ENCODE measurements at places on chromosomes 5 and 9. TPM values are rescaled to one million over a fixed set of nuclear protein-coding genes. Genes with fewer than 3 reads are reported as not detected.

- no peak for DNase-seq
- H3K4me1 ChIP-seq = peaks cover 18% of the 10 kb centered on the region
- no peaks in the 10 kb centered on the region for H3K36me3 ChIP-seq
- H3K27me3 ChIP-seq = no peaks in the 10 kb centered on the region
- no peak overlapping the region for H3K4me3 ChIP-seq
These were observed 354.2 kb upstream of the EFNA5 start for GRCh38 chr5:108024986-108025385.

PFN3 gene
- total RNA-seq = not detected

GRCh38 chr5:73928476-73929070 is 302.6 kb downstream of the ARHGEF28 start:
- no peaks in the 10 kb centered on the region for H3K36me3 ChIP-seq
- H3K27me3 ChIP-seq = peaks cover 5% of the 10 kb centered on the region
- H3K4me1 ChIP-seq = no peaks in the 10 kb centered on the region
- H3K27ac ChIP-seq = no peak overlapping the region

TAF1L gene
- total RNA-seq = not detected

DNA sequence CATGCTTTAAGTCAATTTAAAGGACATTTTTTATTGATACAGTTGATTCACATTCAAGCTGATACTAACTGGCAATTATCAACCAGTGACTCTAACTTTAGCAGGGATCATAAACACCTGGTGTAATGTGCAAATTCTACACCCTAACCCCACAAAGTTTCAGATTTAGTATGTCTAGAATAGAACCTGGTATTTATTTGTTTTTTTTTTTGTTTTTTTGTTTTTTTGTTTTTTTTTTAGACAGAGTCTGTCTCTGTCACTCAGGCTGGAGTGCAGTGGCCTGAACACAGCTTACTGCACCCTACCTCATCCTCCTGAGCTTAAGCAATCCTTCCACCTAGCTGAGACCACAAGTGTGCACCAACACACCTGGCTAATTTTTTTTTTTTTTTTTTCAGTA is 311.2 kb upstream of the SEMA6A start:
- no peak overlapping the region for H3K4me3 ChIP-seq
- no peaks in the 10 kb centered on the region for H3K4me1 ChIP-seq
- no peak overlapping the region for H3K27ac ChIP-seq
- DNase-seq = no peak
- H3K27me3 ChIP-seq = no peaks in the 10 kb centered on the region
- no peaks in the 10 kb centered on the region for H3K36me3 ChIP-seq

DNA sequence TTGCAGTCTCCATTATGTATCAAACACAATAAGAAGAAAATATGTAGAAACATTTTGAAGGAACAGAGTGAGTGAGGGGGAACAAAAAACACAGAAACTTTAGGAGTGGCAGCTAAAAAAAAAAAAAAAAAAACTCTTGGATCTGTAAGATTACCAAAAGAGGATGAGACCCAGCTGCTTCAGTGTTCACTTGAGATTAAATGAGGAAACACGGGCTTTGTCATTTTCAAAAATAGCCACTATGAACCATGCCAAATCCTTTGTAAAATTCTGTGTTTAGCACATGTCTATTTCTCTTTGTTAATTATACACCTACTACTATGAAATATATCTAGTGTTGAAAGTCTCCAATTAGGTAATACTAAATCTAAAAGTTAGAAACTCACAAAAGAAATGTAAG is 485.9 kb downstream of the EFNA5 start:
- H3K4me3 ChIP-seq = no peak overlapping the region
- H3K4me1 ChIP-seq = no peaks in the 10 kb centered on the region
- H3K27ac ChIP-seq = no peak overlapping the region
- no peaks in the 10 kb centered on the region for H3K27me3 ChIP-seq

GLRA1 gene
- not detected for total RNA-seq

DNA sequence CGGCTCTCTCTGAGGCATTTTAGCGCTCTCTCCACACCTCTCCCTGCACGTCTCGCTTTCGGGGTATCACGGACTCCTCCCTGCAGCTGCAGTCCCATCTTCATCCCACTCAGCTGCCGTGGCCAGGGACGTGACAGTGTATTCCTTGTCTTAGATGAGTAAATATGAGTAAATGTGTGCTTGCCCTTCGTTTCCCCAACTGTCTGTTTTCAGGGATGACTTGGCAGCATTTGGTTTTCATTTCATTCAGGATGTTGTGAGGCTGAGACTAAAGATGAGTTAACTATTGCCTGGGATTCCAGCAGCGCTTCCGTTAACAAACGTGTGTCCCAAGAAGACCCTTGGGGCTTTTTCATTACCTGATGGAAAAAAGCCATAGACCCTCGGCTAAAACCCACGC is 29.5 kb downstream of the GDNF start:
- H3K4me1 ChIP-seq = no peaks in the 10 kb centered on the region
- DNase-seq = no peak
- H3K4me3 ChIP-seq = no peak overlapping the region

GRCh38 chr5:125890511-125890931 is 532.7 kb upstream of the GRAMD2B start:
- H3K4me3 ChIP-seq = no peak overlapping the region
- H3K36me3 ChIP-seq = no peaks in the 10 kb centered on the region
- no peaks in the 10 kb centered on the region for H3K27me3 ChIP-seq
- H3K4me1 ChIP-seq = peaks cover 13% of the 10 kb centered on the region
- H3K27ac ChIP-seq = no peak overlapping the region

GRCh38 chr9:4984171-4984620 is 876 bp upstream of the JAK2 start:
- DNase-seq = no peak
- peaks cover 60% of the 10 kb centered on the region for H3K4me1 ChIP-seq
- H3K36me3 ChIP-seq = no peaks in the 10 kb centered on the region
- peak overlapping the region; percentile 84 for H3K4me3 ChIP-seq

- H3K36me3 ChIP-seq = no peaks in the 10 kb centered on the region
- no peak for DNase-seq
- H3K4me1 ChIP-seq = no peaks in the 10 kb centered on the region
- H3K4me3 ChIP-seq = no peak overlapping the region
These were observed 48.9 kb upstream of the DMRT1 start for GRCh38 chr9:792331-793260.

DNA sequence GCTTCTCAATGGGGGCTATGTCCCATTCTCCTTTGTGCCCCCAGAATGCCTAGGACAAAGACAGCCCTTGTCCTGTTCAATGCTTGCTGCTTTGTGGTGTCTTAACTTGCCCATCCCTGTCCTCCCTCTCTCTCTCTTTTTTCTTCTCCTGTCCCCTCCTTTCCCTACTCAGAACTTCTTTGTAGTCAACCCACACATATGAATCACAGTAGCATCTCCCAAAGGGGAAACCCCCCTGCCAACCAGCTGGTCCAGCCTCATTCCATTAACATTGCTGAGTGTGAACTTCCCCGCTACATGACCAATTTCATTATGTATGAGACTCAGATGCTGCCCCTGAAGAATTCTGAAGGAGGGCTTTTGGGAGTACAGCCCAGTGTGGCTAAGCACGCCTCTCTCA is 408.3 kb downstream of the ENC1 start:
- no peaks in the 10 kb centered on the region for H3K36me3 ChIP-seq
- peaks cover 3% of the 10 kb centered on the region for H3K27me3 ChIP-seq
- no peak overlapping the region for H3K27ac ChIP-seq

MEGF9 gene
- total RNA-seq = 5.1 TPM

GRCh38 chr5:59496524-59497134 is 396.9 kb downstream of the PDE4D start:
- no peak overlapping the region for H3K4me3 ChIP-seq
- H3K36me3 ChIP-seq = no peaks in the 10 kb centered on the region
- no peaks in the 10 kb centered on the region for H3K4me1 ChIP-seq
- no peak for DNase-seq

KIF4B gene
- not detected for total RNA-seq

GRCh38 chr9:6566409-6567139 is 79.0 kb downstream of the GLDC start:
- peaks cover 12% of the 10 kb centered on the region for H3K4me1 ChIP-seq
- H3K27ac ChIP-seq = no peak overlapping the region
- H3K36me3 ChIP-seq = no peaks in the 10 kb centered on the region
- no peak overlapping the region for H3K4me3 ChIP-seq
- no peak for DNase-seq

- no peak overlapping the region for H3K27ac ChIP-seq
- no peak overlapping the region for H3K4me3 ChIP-seq
- no peaks in the 10 kb centered on the region for H3K4me1 ChIP-seq
- H3K36me3 ChIP-seq = no peaks in the 10 kb centered on the region
These were observed 1075.9 kb downstream of the NR2F1-AS1 start for GRCh38 chr5:92505145-92505544.

GRCh38 chr5:135565725-135566421 is 12.9 kb downstream of the CXCL14 start:
- no peak overlapping the region for H3K4me3 ChIP-seq
- peaks cover 49% of the 10 kb centered on the region for H3K27me3 ChIP-seq
- no peak overlapping the region for H3K27ac ChIP-seq
- H3K36me3 ChIP-seq = no peaks in the 10 kb centered on the region
- H3K4me1 ChIP-seq = no peaks in the 10 kb centered on the region

PCDHA5 gene
- not detected for total RNA-seq

- no peaks in the 10 kb centered on the region for H3K4me1 ChIP-seq
- no peak overlapping the region for H3K27ac ChIP-seq
- no peak for DNase-seq
- H3K36me3 ChIP-seq = no peaks in the 10 kb centered on the region
- peaks cover 86% of the 10 kb centered on the region for H3K27me3 ChIP-seq
- no peak overlapping the region for H3K4me3 ChIP-seq
These were observed 112.2 kb downstream of the FOXD1 start for GRCh38 chr5:73336366-73336765.
